ENCODE measurements at places on chromosomes 1 and 21. TPM values are rescaled to one million over a fixed set of nuclear protein-coding genes. Genes with fewer than 3 reads are reported as not detected.

GRCh38 chr21:46191257-46191685 lies 7.0 kb upstream of the SPATC1L start:
- DNase-seq: no peak

GRCh38 chr1:27519331-27520258 lies 29.6 kb upstream of the WASF2 start:
- DNase-seq: peak; percentile 74

TCHH gene
- total RNA-seq: not detected

DNA sequence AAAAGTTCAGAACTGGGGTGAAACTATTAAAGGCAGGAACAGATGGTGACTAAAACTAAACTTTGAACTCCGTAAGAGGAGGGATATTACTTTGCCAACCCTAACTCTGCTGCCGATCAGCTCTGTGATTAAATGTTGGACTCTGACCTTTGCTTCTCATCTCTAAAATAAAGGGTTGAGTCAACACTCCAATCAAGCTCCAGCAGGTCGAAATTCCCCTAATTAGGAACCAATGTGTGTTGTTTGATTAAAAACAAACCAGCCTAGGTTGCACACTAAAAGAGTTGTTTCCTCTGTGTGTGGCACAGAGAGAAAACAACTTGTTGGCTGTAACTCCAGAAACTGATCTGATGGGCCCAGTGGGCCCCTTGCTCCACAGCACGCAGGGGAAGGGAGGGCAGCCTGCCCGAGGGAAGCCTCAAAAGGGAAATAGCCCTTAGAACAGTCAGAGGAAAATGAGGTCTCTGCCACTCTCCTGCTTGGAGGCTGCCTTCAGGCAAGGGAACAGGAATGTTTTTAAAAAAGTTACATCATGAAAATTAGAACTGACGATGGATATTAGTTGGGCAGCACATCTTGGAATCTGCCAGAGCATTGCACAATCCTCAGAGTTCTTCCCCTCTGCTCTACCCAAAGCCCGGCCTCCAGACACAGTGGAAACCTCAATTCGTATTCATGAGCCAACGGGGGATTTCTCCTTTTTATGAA lies 69.3 kb downstream of the KCTD3 start:
- DNase-seq: no peak

NSL1 gene
- total RNA-seq: 74.3 TPM

SYPL2 gene
- not detected for total RNA-seq

TMEM82 gene
- not detected for total RNA-seq
